ENCODE measurements at places on chromosomes 1 and 21.

- DNase-seq, result no peak
These were observed 63.8 kb upstream of the ATP1A1 start for GRCh38 chr1:116309090-116309870.

DNA sequence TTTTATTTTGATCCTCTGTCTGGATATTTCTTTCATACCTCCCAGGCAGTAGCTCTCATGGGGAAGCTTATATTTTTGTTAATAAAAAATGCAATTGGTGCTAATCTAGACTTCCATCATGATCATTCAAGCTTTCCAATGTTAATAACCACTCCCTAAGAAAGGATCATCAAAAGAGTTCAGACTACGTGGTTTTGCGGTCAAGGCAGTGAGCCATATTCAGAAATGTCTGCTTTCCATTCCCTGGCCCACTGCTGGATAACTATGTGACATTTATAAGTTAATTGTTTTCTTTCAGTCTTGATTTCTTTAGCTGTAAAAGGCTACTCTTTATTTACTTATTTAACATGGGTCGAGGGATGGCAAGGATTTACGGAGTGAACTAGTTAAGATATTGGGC, 414.6 kb downstream of the LMO4 start:
- no peak for DNase-seq

- DNase-seq, result no peak
These were observed 1.1 kb downstream of the SERBP1 start for GRCh38 chr1:67429011-67429527.

GRCh38 chr1:51990478-51990965, at the start of gene RAB3B:
TSS of gene RAB3B (minus strand) at chr1:51990700. CDS start at chr1:51977117, 13,583 bp downstream.
- DNase-seq, result peak; percentile 71

- no peak for DNase-seq
These were observed 206.0 kb downstream of the CENPF start for GRCh38 chr1:214808845-214809460.

DNA sequence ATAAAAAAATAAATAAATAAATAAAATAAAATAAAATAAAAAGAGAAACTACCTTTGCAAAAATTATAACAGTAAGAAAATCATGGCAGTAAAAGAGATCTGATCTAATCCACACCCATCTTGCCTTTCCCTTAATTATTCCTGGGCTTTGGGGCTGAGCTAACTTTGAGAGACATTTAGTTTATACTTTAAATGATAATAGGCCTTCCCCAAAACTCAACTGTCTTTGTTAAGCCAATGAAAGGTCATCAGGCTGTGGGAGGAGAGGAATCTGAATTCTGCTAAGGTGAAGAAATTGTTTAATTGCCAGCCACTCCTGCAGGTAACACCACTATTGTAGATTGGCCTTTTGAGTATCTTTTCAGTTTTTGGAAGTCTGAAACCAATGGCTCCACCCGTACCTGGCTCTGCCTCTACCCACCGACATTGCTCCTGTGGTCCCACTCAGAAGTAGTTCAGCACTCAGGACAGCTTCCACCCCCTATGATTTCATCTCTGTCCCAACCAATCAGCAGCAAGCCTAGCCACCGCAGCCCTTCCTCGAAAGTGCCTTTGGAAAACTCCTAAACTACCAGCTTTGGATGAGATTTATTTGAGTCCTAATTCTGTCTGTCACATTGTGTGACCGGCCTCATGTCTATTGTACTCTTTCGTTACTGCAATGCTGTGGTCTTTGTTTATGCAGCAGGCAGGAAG, 23.0 kb upstream of the PNRC2 start:
- DNase-seq, result no peak

- DNase-seq, result no peak
These were observed 852 bp downstream of the KTI12 start for GRCh38 chr1:52032785-52033131.

DNA sequence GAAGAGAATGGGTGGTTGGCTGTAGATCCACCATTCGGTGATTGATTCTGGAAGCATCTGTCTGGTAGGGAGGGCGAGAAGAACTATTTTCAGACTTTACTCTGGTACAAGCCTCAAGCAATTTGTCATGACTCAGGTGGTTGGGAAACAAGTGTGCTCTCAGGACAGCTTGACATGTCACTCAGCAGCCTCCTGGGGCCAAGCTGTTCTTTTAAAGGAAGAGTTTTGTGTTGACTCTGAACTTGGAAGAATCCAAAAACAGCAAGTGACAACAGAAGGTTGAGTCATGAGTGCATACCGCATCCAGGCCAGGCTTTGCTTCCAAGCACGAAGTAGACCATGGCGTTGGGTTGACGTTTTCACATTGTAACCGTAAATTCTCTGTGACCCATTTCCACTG, 65.9 kb downstream of the CLIC6 start:
- DNase-seq, result no peak

GRCh38 chr1:156525071-156525501, 24.5 kb upstream of the MEF2D start:
- DNase-seq, result no peak

GRCh38 chr1:92790867-92791266, 6.0 kb upstream of the EVI5 start:
- no peak for DNase-seq

- no peak for DNase-seq
These were observed 501 bp upstream of the MRAP start for GRCh38 chr21:32298148-32298559.

- no peak for DNase-seq
These were observed 4.2 kb upstream of the C1orf174 start for GRCh38 chr1:3904006-3904842.

DNA sequence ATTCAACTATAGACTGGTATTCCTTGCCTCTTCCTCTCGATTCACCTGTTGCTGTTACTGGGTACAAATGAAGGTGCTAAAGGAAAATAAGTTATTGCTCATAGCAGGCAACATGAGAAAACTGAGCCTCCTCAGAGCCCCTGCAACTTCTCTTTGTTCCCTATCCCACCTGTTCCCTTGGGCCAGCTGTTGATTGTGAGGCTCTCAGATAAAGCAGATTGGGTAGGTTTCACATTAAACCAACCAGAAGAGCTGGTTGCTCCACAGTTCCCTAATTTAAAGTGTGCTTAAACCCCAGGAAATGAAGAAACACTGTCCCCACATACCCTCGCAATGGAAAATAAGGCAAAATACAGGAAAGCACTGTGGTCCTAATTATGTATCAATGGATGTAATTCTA, 4.8 kb downstream of the DEDD start:
- no peak for DNase-seq

- DNase-seq, result no peak
These were observed 1.7 kb downstream of the TOR1AIP1 start for GRCh38 chr1:179883745-179884138.

DNA sequence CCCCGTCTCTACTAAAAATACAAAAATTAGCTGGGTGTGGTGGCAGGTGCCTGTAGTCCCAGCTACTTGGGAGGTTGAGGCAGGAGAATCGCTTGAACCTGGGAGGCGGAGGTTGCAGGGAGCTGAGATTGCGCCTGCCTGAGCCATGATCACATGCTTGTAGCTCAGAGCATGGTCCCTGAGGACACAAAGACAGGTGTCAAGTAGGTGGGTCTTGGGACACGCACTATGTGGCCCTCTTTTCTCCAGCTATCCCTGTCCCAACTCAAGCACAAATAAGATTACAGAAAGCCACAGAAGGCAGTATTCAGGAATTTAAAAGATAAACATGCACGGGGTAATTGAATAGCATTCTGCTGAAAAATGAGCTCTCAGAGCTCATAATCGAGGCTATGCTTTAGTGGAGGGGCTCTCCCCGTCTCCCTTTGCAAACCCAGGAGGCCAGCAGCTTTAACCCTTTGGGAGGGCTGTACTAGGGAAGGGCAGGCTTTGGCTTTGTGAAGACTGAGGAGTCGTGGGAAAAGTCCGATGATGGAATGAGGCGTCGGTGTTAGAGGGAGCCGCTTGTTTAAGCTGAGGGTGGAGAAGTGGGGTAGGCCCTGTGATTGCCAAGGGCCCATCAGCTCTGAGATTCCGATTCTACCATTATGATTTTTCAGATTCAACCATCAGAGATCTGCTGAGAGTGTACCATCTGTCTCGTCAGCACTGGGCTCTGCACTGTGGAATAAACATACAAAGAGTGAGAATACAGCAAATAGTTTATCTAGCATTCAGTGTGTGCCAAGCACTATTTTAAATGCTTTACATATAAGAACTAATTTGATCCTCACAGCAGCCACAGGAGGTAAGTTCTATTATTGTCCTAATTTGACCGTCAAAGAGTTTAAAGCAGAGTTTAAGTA, 59.7 kb upstream of the CD34 start:
- DNase-seq, result no peak

DNA sequence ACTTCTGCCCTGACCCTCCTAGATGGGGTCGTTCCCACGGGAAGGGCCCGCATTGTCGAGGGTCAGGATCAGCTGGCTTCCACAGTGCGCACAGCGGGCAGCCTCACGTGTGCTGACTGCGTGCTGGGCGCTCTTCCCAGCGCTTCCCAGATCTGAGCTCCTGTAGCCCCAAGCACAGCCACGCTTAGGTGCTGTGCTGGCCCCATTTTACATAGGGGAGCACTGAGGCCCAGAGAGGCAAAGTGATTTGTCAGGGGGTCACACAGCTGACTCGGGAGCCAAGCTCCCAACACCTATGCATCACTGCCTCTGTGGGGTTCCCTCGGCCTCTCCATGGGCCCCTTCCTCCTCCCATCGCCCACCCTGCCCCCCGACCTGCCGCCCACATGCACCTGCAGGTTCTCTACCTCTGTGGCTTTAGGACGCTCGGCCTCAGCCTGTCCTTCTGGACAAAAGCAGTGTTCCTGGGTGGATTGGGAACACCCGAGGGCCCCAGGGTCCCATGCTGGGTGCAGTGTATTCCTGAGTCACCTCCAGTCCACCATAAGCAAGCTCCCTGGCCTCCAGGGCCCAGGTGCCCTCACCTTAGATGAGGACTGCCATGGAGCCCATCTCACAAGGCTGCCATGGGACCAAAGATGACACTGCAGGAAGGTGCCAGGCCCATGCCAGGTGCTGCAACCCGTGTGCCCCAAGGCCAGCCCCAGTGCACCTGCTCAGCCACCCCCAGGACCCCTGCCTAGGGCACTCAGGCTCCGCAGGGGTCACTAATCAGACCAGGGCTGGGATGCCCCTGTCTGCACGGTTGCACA, 23.3 kb downstream of the TFF3 start:
- no peak for DNase-seq

GRCh38 chr1:225977937-225978748, 21.0 kb downstream of the SDE2 start:
- DNase-seq, result no peak

DNA sequence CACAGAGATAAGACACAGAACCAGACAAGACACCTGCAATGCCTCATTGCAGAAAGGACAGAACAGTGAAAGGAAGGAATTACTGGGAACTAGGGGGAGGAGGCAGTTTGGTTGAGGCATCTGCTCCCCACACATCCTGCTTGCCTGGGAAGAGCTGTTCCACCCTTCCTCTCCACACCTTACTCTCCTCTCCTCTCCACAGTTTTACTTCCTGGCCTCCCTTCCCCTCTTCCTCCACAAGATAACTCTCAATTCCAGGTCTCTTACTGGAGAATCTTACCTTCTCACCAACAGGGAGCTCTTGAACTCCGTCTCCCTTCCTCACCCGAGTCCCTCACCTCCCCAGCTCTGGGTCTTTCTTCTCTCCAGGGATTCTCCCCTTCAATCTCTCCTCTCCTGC, 2.1 kb downstream of the ELOVL1 start:
- no peak for DNase-seq

DNA sequence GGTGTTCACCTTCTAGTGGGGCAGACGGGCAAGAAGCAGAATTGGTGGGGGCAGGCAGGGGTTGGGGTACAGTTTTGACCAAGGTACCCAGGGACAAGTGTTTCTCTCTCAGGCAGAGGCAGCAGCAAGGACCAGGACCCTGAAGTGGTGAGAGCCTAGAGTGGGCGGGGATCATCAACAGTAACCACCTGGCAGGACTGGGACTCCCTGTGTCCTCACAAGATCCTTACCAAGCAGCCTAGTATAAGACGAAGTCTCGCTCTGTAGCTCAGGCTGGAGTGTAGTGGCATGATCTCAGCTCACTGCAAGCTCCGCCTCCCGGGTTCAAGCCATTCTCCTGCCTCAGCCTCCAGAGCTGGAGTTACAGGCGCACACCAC, 3.2 kb upstream of the NADK start:
- no peak for DNase-seq

DNA sequence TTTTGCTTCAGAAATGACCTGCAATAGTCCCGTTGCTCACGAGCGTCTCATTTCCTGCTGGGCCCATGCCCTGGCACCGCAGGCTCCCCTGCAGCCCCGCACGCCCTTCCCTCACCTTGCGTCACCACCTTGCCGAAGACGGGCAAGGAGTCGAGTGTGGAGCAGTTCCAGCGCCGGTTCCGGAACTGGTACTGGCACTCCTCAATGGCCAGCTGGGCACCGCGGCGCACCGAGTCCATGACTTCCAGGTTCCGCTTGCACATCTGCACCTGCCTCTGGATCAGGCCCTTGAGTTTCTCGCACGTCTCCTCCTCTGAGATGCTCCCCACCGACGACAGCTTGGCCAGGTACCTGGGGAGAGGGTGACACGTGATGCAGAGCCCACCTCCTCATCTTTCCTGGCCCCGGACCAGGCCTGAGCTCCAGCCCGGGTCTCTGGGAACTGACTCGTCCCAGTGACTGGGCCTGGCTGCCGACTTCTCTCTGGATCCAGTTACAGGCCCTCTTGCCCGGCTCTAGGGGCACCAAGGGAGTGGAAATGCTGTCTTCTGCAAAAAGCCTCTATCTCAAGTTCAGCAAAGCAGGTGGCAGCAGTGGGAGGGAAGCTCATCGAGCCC, 13.3 kb downstream of the WNT4 start:
- DNase-seq, result no peak

GRCh38 chr1:232767305-232768074, 37.7 kb upstream of the MAP10 start:
- no peak for DNase-seq

- DNase-seq, result no peak
These were observed 13.4 kb downstream of the ENTREP3 start for GRCh38 chr1:155241841-155242264.

- no peak for DNase-seq
These were observed 16.2 kb upstream of the DNASE2B start for GRCh38 chr1:84382127-84382526.

DNA sequence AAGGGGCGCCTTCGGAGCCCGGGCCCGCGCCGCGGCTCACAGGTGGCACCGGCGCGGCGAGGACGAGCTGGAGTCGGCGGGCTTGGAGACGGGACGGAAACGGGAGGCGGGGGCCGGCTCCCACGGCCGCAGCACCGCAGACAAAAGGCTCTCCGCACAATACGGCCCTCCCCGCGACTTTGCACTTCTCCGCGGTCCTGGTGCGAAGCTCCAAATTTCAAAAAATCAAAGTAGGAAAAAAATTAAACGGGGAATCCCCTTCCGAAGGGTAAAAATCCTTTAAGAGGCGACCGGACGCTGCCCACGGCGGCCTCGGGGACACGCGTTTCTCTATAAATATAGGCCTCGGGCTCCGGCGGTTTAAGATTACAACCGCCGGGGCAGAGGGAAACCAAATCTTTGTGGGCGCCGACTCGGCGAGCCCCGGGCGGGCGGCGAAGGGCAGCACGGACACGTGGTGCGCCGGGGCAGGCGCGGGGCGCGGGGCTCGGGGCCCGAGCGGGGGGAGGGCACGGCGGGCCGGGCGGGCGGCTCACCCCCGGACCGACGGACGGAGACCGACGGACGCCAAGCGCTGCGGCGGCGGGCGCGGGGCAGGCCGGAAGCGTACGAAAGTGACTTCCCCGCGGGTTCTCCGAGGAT, 453 bp downstream of the PABPC4 start:
- peak; percentile 6 for DNase-seq
